ENCODE measurements at places on chromosomes 11 and 22. TPM values are rescaled to one million over a fixed set of nuclear protein-coding genes. Genes with fewer than 3 reads are reported as not detected.

- peak; percentile 78 for DNase-seq
Observed at GRCh38 chr11:64334764-64335735, 5.0 kb upstream of the CCDC88B start.

DNA sequence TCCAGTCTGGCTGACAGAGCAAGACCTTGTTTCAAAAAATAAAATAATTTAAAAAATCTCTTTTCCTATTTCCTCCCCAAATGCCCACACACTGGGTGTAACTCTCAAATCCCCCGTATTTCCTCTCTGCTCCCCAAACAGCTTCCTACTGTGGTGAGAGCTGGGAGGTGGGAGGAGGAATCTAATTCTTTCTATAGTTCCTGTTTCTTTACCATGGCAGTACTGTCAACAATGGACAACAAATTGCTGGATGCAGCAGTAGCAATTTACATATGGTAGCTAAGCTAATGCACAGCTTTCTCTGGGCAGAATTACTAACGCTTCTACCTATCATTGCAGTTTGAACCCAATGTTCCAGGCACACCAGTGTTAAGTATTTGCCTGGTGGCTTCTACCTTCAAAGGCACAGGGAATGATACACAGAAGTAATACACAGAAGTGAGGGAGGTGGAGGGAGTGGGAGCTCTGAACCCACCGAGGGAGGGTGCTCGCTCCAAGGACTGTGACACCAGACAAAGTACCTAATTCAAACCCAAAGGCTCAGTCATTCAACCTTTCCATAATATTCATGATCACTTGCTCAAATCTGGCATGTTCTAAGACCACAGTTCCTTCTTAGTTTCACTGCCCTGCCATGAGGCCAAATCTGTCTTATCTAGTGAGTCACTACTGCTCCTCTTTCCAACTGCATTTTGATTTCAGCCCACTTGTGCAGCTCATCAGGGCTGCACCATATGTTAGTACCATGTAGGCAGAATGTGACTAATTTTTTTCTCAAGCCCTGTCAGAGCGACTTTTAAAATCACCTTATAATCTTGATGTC, 37.9 kb downstream of the CELF1 start:
- no peak for DNase-seq

DNA sequence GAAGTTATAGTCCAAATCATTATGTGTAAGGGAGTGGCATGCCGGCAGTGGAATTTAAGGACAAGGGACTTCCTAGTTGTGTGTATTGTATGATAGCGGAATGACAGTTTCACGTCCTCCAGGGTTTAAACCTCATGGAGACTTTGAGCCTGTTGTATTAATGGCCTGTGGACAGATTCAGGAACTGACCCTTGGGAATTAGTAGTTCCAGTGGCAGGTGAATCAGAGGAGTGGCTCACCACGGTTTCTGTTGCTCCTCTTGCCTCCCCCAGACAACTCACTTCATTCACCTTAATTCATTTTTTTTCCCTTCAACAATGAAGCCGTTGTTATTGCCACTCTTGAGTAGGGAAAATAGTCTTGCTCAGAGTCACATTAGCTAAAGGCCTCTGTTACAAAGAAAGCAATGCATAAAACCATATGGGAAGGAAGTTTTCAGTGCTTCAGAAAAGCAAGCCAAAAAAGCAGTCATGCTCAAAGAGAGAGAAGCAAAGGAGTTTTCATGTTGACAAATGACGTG, 22.6 kb downstream of the AMOTL1 start:
- no peak for DNase-seq

DNA sequence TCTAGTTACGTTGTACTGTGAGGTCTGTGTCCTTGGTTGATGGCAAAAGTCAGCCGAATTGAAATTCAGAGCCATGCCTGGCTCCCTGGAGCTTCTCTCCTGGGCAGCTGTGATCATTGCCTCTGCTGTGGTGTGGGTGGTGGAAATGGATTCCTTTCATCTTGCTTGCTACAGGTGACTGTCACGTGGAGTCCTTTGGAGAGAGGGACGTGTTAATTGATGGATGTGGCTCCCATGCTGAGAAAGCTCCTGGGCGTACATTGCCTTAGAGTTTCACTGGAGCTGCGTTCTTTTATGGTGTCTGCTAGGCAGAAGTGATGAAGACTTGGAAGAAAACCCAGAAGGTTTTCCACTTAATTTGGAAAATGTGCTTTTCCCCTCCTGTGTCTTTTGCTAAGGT, 41.9 kb upstream of the PPP6R3 start:
- DNase-seq, result no peak

DNA sequence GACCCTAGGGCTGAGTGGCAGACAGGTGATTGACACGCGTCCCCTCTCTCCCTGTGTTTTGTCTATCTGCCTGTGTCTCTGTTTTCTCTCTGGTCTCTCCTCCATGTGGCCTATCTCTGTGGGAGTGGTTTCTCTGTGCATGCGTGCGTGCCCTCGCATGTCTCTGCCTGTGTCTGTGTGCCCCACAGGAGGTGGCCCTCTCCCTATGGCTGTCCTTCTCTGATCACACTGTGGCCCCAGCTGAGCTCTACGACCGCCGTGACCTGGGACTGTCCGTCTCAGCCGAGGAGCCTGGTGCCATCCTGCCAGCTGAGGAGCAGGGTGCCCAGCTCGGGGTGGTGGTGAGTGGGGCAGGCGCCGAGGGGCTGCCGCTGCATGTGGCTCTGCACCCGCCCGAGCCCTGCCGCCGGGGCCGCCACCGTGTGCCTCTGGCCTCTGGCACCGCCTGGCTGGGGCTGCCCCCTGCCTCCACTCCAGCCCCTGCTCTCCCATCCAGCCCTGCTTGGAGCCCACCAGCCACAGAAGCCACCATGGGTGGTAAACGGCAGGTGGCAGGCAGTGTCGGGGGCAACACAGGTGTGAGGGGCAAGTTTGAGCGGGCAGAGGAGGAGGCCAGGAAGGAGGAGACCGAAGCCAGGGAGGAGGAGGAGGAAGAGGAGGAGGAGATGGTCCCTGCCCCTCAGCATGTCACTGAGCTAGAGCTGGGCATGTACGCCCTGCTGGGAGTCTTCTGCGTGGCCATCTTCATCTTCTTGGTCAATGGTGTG, 11.6 kb downstream of the TMEM132A start:
- DNase-seq, result no peak

- DNase-seq, result no peak
Observed at GRCh38 chr22:32846780-32847491, 45.4 kb downstream of the TIMP3 start.

DNA sequence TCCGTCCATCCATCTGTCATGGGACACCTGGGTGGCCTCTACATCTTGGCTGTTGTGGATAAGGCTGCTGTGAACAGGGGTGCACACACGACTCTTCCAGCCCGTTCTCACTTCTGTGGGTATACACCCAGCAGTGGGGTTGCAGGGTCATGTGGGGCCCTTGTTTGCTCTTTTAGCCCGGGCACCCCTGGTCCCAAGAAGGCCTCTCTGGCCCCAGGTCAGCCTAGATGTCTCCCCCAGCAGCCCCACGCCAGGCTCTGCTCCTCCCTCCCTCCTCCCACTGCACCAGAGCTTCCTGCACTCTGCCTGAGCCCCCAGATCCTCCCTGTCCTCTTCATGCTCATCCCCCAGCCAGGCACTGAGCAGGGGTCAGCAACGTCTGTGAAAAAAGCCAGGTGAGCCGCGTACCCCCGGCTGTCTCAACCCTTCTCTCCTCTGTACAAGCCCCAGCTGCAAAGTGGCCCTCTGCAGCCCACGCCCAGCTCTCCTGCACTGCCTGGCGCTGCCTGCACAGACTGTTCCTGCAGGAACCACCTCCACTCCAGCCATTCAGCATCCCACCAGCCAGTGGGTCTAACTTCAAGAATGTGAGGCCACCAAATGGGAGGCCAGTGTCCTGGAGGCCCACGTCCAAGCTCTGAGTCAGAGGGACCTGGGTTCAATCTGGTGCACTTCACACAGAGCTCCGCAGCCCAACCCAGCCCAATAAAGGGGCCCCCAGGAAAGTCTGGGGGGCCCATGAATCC, 1508.9 kb downstream of the BRD1 start:
- peak; percentile 0 for DNase-seq

Gene ANO9
- total RNA-seq, result 117 TPM

Gene MOV10L1
- 0.20 TPM for total RNA-seq

Gene SLC22A6
- total RNA-seq, result not detected

Gene TBX1
- 1.1 TPM for total RNA-seq

Gene MMP8
- total RNA-seq, result not detected

Measured in transverse colon (tissue), 4 donors.